ENCODE measurements at places on chromosomes 11 and 22. TPM values are rescaled to one million over a fixed set of nuclear protein-coding genes. Genes with fewer than 3 reads are reported as not detected.

DNA sequence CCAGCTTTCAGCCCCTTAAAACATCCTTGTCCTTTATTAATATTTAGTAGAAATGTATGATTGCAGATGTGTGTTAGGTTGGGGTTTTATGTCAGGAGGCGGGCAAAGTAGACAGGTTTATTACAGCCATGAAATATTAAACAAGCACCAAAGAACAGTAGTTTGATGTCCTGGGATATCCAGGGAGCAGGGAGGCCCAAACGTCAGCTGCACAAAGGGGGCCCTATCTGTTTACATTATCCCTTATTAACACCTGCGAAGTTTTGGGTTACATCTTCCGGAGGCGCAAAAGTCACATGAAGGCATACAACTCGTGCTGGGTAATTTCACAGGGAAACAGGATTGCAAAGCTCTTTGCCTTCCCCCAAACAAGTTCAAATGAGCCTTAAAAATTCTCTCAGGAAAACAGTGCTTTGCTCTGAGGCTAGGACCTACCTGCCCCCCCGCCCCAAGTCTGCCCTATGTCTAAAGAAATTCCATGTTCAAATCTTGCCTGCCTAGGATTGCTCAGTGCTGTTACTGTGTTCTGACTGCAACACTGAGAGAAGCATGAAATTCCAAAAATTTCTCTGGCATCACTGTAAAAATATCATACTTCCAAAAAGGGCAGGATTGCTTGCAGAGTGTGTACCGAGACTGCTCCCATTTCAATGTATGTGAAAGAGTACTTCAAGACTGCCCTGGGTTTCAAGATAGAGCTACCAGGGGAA lies 8.9 kb downstream of the MN1 start:
- no peak for DNase-seq

GRCh38 chr11:129840236-129840635 lies 24.6 kb downstream of the TMEM45B start:
- no peak for DNase-seq

Gene BTBD18
- polyA plus RNA-seq, result 0.14 TPM

- DNase-seq, result no peak
These were observed 51.3 kb downstream of the PRDM10 start for GRCh38 chr11:129951201-129951865.

DNA sequence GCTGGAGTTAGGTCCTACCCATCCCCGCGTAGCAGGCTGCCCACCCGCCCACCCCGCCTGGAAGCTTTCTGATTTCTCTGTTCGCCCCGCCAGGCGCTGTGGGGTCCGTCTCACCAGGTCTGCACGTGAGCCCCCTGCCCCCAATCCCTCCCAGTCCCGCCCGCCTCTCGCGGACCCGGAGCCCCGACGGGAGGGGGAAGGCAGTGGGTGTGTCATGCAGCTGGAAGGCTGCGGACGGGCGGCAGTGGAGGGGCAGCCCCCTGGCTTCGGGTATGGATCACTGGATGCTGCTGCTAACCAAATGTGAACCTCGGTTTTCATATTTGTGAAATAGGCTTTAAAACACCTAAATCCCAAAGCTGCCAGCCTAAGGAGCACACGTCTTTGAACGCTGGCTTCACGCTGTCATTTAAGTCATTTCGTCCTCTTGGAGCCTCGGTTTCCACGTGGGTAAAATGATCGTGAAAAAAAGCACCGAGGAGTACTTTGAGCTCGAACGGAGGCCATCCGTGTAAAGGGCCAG lies 568 bp upstream of the BIK start:
- no peak for DNase-seq

- DNase-seq, result no peak
These were observed 40.9 kb upstream of the ANO1 start for GRCh38 chr11:70036971-70037882.

- DNase-seq, result no peak
These were observed 6.5 kb downstream of the GAL start for GRCh38 chr11:68690671-68691401.

GRCh38 chr22:37242395-37242918 lies 1.6 kb downstream of the RAC2 start:
- DNase-seq, result no peak

Gene SULT4A1
- polyA plus RNA-seq, result 3.4 TPM

Gene TENM4
- 20.1 TPM for polyA plus RNA-seq

Gene OR51A7
- polyA plus RNA-seq, result not detected

GRCh38 chr22:48366056-48366455 lies 1461.6 kb downstream of the BRD1 start:
- no peak for DNase-seq

DNA sequence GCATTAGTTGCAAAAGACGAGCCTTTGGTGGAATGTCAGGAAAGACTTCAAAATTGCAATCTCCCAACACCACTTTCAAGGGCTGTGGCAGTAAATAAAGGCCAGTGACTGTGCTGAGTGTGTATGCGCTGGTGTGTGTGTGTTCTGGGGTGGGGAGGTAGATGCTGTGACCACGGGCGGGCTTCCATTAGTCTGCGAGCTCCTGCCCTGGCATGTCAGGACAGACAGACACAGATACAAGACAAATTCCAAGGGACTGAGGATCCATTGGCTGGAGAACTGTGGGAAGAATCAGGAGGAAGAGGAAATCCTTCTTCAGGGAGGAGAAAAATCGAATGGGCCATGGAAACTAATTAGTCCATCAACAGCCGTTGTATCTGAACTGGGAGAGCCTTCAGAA lies 83.6 kb downstream of the FEZ1 start:
- DNase-seq, result no peak

GRCh38 chr22:50729391-50730012 lies 8.5 kb upstream of the ACR start:
- no peak for DNase-seq

Gene TEAD1
- 88.3 TPM for polyA plus RNA-seq

- DNase-seq, result no peak
These were observed 17.4 kb downstream of the PLXNB2 start for GRCh38 chr22:50289942-50290630.

Gene L3MBTL2
- polyA plus RNA-seq, result 26.3 TPM

- no peak for DNase-seq
These were observed 4.2 kb upstream of the C11orf86 start for GRCh38 chr11:66970807-66971442.

- no peak for DNase-seq
These were observed 292.8 kb downstream of the NXPE2 start for GRCh38 chr11:114970927-114971645.

- no peak for DNase-seq
These were observed 40.5 kb downstream of the CABIN1 start for GRCh38 chr22:24051568-24051967.

Gene CASP1
- 6.4 TPM for polyA plus RNA-seq

Gene APOL5
- polyA plus RNA-seq, result not detected

Gene PRAME
- 1.1 TPM for polyA plus RNA-seq

Gene DMC1
- 4.1 TPM for polyA plus RNA-seq

Gene CRYAB
- 65.3 TPM for polyA plus RNA-seq

Gene CADM1
- polyA plus RNA-seq, result 144 TPM

DNA sequence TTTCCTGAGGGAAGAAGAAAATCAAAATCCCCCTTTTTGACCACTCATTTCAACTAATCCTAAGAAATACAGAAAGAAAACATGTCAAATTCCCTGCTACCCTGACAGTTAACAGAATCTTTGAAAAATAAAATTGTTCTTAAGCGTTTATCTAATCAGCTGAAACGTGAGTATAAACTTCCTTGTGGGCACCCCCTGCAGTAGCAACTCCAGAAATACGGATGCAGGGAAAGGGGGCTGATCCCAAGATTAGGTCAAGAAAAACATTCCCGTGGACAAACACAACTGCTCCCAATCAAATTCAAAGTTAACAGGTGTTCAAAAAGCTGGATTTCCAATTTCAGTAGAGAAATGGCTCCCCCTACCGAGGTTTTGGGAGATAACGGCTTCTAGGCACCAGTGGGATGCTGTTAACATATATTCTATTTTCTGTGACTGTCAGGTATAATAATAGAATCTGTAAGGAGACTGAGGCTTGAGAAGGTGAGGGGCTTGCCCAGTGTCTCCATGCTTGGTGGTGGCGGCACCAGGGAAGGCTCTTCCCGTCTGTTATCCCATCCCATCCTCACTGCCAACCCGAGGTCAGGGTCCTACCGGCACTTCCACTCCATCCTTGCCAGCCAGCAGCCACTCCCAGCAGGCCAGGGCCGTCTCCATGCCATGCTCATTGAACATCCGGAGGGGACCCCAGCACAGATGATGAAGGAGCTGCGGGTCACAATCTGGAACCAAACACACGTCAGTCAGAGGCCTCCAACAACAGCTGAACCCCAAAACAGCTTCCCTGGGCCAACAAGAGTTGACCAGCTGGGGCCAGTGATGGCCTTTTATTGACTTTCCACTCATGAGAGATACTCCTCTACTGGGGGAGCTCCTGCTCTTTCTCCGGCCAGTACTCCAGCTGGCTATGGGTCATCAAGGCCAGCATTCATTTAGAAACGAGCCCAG lies 32.0 kb upstream of the SERPIND1 start:
- DNase-seq, result peak; percentile 12

Gene CNGA4
- 0.32 TPM for polyA plus RNA-seq

Gene GLYAT
- 199 TPM for polyA plus RNA-seq

GRCh38 chr11:68303083-68303482 lies 9.3 kb upstream of the LRP5 start:
- no peak for DNase-seq

DNA sequence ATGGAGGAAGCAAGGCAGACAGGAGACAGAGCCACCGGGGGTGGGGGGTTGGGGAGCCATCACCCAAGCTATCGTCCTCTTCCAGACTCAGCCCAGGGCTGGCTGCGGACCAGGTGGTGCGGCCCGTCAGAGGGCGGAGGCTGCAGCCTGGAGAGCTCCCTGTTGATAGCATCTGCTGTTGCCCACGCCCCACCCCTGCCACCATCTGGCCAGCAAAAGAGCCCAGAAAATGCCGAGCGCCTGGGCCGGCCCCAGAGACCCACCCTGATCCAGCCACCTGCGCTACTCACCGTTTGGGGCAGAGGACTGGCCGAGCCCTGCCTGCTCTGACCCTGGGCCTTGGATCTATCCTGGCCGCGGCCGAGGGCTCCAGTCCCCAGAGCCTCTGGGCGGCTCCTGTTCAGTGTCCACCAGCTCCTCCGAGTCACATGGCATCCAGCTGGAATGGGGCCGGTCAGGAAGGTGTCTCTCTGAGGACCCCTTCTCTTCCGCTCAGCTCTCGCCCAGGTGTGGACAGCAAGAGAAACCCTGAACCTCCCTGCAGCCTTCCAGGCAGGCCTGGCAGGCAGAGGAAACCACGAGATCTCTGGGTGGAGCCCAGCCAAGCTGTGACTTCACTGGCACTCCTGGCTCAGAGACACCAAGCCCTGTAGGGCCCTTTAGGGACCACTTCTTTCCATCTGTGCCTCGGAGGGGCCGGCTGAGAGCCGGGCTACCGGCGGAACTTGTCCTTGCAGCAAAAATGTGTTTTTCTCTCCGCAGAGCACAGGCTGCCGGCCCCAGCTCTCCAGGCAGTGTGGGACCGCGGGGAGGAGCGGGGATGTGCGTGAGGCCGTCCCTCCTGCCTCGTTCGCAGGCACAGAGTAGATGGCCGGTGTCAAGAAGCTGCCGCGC lies at the start of gene MRGPRE:
MRGPRE (minus strand) TSS at position 567 of the 894 bp plus-strand sequence. CDS start 3,618 bp downstream, outside the sequence.
- DNase-seq, result no peak

Gene TSPAN4
- polyA plus RNA-seq, result 68.3 TPM

All from right renal pelvis (tissue), 4 donors.